ENCODE measurements at places on chromosomes 4 and X.

DNA sequence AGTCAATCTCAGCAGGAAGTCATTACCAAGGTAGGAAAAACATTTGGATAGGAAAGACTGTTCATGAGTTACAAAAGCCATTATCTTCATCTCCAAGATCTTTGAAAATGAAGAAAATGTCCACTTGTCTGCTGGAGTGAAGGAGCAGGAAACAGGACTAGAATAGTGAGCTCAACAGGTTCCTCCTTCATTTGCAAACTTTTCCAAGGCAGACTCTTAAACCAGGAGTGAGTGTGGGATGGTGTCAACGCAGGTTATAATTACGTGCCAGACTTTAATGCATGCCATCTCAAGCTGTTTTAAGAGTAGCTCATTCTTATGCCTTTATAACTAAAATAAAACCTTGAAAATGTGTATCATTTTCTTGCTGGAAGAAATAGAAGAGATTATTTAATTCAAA is 3.4 kb upstream of the REELD1 start:
- DNase-seq = no peak

DNA sequence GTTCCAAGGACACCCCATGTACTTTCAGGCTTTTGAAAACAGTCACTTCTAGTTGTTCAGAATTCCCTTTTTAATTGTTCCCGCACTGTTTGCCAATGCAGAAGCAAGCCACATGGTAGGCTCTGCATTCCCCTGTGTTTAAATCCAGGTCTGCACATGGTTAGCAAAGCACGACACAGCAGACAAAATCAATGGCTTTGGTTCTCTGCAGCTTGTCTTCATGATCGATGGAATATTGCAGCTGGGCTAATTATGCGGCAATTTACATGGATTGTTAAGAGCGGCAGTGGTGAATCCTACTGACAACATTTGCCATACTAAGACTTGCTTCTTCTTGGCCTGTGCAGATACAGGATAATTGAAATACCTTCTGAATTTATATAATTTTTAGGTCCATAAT is 20.6 kb upstream of the INPP4B start:
- DNase-seq = no peak

- DNase-seq = no peak
Observed at GRCh38 chr4:103008875-103009729, 10.4 kb downstream of the SLC9B1 start.

DNA sequence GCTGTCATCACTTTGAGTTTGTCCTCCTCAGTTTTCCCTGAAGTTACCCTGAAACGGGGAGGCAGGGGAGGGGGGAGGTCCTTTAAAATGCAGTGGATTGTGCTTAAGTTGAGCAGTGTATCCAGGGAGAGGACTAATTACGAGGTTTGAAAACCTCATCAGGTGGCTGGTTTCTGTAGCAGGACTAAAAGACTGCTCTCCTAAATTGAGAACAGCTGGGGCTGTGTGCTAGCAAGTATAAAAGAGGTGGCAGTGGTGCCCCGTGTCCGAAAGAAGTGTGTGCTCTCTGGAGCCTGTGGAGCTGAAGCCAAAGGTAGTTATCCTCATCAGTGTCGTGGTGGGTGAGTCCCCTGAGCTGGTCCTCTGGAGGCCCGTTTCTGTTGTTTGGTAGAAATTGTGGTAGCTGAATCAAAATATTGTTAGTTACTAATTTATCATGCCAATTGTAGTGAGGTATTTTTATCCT is 37.2 kb upstream of the CYP2U1 start:
- DNase-seq = no peak

- no peak for DNase-seq
Observed at GRCh38 chrX:132636080-132636479, 147.2 kb upstream of the MBNL3 start.

- DNase-seq = no peak
Observed at GRCh38 chr4:72935462-72935861, 134.1 kb downstream of the COX18 start.

DNA sequence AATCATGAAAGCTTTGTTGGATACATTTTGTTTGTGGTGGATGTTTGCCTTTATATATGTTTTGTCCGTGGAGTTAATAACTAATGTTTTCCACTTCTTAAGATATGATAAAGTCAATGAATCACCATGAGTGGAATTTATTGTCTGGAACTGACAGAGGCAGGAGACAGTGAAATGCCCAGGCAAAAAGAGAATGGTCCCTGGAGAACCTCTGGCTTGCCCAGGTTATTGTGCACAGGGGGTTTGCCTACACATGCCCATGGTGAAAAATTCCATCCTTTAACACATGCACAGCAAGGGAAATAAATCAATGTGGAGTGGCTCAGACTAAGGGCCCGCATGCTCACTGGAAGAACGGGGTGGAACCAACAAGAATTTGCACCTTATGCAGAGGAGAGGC is 964.3 kb upstream of the GRIA3 start:
- no peak for DNase-seq

GRCh38 chr4:38169524-38169923 is 209.3 kb downstream of the PTTG2 start:
- no peak for DNase-seq

DNA sequence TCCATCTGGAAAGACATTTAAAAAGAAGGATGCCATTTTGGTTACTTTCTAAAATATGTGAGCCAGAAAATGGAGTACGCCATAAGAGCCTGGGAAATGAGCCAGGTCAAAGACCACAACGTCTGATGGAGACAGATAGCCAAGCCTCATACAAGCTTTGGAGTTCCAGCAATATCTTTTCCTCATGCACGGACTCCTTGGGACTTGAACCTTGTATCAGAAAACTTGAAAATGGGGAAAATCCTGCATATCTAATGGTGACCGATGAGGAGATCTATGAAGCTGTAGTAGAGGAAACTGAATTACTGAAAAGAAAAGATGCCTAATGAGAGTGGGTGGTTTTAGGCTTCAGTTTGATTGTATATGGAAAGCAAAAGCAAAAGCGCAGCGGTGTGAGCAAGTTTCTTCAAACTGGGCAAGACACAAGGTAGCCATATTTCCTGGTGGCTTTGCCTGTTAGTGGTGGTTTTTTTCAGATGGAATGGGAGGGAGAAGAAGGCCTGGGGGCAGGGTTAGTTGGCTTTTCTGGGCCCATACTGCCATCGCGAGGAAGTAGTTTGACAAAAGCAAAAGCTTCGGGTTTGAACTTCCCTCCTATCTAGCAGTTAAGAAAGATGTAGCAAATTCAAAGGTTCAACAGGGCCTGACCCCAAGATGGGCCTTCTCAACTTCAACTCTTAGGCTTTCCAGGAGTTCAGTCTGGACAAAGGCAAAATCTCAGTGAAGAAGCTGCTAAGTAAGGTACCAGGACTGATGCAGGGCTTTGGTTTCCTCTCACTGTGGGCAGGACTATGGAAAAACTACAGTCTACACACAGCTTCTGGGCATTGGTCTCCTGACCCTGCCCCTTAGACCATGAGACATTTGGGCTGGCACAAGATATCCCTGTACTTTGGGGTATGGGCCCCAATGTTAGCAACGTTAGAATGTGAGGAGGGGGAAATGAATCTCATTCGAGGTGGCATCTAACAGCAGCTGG is 210.0 kb upstream of the STK26 start:
- DNase-seq = peak; percentile 57

- no peak for DNase-seq
Observed at GRCh38 chr4:152430507-152430906, 105.4 kb downstream of the FBXW7 start.

DNA sequence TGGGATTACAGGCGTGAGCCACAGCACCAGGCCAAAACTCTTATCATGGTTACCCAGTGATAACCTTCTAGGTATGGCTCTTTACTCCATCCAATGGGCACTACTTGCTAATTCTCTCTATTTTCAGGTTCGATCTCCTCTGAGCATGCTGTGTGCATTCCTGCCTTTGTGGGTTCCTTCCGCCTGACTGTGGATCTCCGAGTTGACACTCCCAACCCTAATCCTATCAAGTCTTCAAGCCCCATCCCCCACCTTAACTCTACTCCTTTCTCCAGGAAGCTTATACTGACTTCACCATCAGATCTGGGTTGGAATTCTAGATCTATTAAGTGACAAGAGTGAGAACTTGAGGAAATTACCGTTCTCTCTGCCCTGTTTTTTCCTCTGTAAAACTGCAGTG is 64.6 kb downstream of the ZAR1 start:
- no peak for DNase-seq

- no peak for DNase-seq
Observed at GRCh38 chr4:113847710-113848109, 86.2 kb upstream of the CAMK2D start.

GRCh38 chr4:99028187-99028586 is 32.7 kb downstream of the METAP1 start:
- no peak for DNase-seq

Measured in activated CD8-positive, alpha-beta memory T cell treated with anti-CD3 and anti-CD28 coated beads, Interleukin-2, amount 50 U/mL, for 48 hours (primary cell).